ENCODE measurements at places on chromosomes 2 and 18.

- no peak for DNase-seq
These were observed 44.1 kb upstream of the SLC14A2 start for GRCh38 chr18:45571195-45571594.

- DNase-seq = no peak
These were observed 1648.9 kb upstream of the TMEFF2 start for GRCh38 chr2:193843675-193844074.

- DNase-seq = no peak
These were observed 1577.0 kb upstream of the SLC39A10 start for GRCh38 chr2:194079989-194080388.

GRCh38 chr2:30753630-30754029, 53.6 kb downstream of the CAPN13 start:
- no peak for DNase-seq

DNA sequence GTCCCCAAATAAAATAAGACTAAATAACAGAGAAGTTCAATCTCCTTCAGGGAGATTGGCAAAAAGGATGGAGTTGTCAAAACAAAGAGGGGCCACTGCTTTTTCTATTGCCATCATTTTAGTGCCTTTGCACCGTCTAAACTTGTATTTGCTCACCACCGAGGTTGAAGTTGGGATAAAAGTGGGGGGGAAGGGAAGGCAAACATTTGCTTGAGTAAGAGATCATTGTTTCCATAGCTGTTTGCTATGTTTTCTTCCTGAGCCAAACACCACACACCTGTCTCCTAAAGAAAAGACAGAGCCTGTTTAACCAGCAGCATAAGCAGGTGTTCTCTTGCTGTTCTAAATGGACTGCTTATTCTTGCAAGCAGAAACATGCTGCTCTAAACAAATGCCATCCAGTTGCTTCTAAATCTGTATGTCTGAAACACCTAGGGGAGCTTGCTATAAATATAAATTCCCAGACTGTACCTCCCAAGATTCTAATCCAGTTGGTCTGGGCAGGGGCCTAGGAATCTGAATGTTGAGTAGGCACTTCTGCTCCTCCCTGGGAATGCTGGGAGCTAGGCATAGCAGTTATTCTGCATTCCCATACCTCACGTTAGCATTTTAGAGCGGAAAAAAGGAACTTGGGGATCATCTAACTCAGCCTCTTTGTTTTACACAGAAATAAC, 179.4 kb upstream of the ARL4C start:
- no peak for DNase-seq

DNA sequence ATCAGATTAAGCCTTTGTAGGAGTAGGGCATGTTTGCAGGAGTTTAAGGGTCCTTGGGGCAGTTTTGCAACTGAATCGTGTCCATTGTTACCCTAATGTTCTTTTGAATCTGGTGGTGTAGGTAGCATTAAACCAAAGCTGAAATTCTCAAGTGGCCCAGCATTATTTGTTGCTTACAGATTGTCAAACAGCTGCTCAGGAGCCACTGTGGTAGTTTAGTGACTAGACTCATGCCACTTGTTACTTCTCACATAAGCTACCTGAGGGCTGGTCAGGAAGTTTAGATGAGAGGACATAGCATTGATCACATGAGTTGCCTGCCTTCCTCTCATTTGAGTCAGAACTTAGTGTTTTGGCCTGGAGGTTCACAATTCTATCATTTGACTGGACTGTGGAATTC, 157.6 kb downstream of the HAUS1 start:
- DNase-seq = no peak

DNA sequence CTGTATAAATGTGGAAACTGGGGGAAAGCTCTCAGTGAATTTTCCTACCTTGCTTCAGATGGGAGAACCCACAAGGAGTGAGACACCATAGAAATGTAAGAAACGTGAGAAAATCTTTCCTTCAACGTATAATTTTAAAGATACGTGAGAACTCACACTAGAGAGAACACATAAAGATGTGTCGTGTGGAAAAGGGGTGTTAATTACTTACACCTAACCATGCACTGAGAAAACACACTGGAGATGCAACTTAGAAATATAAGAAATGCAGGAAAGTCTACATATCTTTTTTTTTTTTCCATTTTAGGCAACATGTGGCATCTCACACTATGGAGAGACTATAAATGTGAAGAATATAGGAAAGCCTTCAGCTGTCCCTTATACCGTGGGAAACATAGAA, 352.9 kb upstream of the NETO1 start:
- DNase-seq = no peak

DNA sequence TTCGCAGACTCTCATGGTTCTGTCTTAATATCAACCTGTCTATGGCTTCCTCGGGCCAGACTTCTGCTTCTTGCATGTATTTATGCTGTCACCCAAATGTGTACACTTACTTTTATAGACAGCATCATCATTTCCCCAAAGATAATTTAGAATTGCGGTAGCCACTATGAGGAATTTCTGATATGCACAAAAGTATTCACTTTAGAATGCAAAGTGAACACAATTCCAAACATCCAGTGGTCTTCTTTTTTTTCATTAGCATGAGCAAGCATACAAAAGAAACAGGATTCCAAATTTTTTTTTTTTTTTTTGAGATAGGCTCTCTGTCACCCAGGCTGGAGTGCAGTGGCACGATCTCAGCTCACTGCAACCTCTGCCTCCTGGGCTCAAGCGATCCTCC, 21.0 kb upstream of the MCFD2 start:
- DNase-seq = no peak

GRCh38 chr2:169343202-169343601, 19.1 kb downstream of the LRP2 start:
- no peak for DNase-seq
